Activated CD4-positive, alpha-beta T cell treated with anti-CD3 and anti-CD28 coated beads, Interleukin-2, amount 50 U/mL, for 24 hours (primary cell): ENCODE measurements at places on chromosomes 7 and 10.

GRCh38 chr10:116133634-116134033 lies 139.4 kb downstream of the GFRA1 start:
- no peak for DNase-seq

GRCh38 chr10:132506711-132507408 lies 30.7 kb upstream of the INPP5A start:
- no peak for DNase-seq

GRCh38 chr10:115895166-115895565 lies 377.8 kb downstream of the GFRA1 start:
- no peak for DNase-seq

DNA sequence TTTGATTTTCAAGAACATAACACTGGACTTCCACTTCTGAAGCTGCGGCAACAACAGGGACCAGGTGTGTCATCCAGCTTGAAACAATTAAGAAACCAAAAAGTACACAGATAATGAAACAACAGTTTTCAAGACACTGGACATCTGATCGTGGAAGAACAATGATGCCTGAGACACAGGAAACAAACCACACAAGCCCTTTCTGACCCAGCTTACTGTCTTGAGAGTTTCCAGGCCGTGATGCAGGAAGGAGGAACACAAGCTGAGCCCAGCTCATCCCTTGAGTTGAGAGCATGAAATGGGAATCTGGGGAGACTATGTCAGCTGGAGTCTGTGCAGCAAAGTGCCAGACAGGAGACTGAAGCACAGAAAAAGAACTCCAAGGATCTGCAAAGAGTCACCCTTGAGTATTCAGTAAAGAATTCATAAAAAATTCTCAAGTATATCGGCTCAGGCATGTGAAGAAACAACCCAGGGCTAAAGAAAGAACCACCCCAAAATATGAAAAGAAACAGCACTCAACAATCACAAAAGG lies 91.6 kb downstream of the RNF32 start:
- DNase-seq = no peak

- peak; percentile 6 for DNase-seq
Observed at GRCh38 chr7:21256310-21256877, 171.5 kb upstream of the SP4 start.

DNA sequence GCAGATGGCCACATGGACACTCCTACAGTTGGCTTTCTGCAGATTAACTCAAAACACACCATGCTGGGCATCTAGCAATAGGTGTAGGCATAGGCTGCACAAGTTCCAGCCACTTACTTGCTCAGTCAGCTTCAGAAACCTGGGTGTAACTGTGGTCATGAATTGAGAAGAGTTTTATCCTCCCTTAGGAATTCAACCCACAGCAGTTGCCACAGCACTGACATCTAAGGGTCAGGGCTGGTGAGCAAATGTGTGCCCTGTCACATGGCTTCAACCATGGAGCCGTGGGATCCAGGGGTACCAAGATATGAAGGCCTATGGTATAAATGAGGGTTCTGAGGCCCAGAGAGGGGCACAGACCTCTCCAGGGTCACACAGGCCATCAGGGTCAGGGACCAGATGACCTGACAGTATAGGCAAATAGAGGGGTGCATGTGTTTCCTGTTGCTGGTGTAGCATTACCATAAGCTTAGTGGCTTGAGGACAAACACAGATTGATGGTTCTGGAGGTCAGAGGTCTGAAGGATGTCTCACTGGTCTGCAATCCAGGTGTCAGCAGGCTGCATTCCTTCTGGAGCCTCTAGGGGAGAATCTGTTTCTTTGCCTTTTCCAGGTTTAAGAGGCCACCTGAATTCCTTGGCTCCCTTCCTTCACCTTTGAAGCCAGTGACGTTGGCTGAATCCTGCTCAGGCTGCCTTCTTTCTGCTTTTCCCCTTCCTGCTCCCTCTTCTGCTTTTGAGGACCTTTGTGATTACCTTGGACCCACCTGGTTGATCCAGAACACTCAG lies 24.1 kb downstream of the MINDY4 start:
- no peak for DNase-seq

DNA sequence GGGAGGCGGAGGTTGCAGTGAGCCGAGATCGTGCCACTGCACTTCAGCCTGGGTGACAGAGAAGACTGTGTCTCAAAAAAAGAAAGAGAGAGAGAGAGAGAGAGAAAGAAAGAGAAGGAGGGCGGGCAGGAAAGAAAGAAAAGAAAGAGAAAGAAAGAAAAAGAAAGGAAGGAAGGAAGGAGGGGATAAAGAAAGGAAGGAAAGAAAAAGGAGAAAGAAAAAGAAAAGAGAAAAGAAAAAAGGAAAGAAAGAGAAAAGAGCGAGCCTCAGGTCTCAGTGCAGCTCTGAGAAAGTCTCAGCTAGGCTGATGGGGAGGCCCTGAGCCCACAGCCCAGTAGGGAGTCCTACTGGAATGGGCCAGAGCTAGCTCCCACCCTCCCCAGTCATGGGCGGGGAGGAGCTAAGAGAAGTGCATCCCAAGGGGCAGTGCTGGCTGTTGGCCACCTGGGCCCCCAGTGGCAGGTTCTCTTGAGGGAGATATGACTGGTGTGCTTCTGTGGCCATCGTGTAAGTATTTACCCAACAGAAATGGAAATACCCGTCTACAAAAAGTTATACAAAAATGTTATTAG lies 69.3 kb downstream of the ABRAXAS2 start:
- no peak for DNase-seq

DNA sequence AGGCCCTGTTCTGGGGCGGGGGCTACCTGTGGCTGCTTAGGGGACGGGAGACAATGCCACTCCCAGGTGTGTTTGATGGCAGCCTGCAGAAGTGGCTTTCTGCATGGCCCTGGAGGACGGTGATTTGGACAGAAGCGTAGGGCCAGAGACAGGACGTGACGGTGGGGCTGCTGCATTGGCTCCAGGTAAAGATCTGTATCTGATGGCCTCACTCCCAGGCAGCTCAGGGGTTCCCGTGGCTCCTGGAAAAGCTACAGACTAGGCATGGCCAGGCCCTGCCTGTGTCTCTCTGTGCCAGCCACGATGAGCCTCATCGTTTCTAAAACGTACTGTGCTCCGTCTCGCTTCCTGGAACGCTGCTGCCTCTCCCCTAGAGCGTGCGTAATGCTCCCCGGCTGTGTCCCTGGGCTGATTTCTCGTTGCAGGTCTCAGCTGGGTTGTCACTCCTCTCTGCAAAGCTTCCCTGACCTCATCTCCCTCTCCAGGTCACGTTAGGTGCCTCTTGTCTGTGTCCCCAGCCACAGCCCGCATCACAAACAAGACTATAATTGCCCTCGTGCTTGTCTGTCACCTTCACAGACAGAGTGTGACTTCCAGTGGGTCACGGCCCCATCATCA lies 12.6 kb downstream of the GTF2IRD1 start:
- no peak for DNase-seq

- DNase-seq = no peak
Observed at GRCh38 chr7:85405016-85405902, 218.4 kb upstream of the SEMA3D start.
